ENCODE measurements at places on chromosomes 7 and 10.

DNA sequence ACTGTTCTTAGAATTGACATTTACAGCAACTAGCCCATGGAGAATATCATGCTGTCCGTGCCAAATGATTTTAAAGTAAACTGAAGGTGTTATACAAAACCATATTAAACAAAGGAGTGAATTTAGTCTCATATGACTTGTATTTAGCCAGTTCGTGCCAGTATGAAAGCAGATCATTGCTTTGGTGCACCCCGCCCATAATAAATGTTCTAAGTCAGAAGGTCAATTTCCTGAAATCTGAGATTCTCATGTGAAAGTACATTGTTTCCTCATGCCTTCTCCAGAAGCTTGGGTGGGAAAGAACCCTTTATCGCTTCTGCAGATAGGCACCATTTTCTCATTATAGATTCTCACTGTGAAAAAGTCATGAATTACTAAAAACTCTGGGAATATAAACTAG lies 106.4 kb downstream of the CAMK1D start:
- no peak for DNase-seq

GRCh38 chr10:1544209-1544673 lies 193.1 kb downstream of the ADARB2 start:
- no peak for DNase-seq

- DNase-seq, result no peak
Measured at GRCh38 chr7:151094675-151095074, 8.4 kb downstream of the AGAP3 start.

GRCh38 chr7:141562972-141563371 lies 11.8 kb downstream of the AGK start:
- DNase-seq, result no peak

- DNase-seq, result peak; percentile 43
Measured at GRCh38 chr7:70406186-70406949, 725.6 kb upstream of the GALNT17 start.

GRCh38 chr10:50447691-50448090 lies 176.1 kb downstream of the SGMS1 start:
- DNase-seq, result no peak

- DNase-seq, result no peak
Measured at GRCh38 chr10:51733057-51733456, 33.7 kb upstream of the CSTF2T start.

- no peak for DNase-seq
Measured at GRCh38 chr10:114477285-114477684, 73.0 kb upstream of the AFAP1L2 start.

DNA sequence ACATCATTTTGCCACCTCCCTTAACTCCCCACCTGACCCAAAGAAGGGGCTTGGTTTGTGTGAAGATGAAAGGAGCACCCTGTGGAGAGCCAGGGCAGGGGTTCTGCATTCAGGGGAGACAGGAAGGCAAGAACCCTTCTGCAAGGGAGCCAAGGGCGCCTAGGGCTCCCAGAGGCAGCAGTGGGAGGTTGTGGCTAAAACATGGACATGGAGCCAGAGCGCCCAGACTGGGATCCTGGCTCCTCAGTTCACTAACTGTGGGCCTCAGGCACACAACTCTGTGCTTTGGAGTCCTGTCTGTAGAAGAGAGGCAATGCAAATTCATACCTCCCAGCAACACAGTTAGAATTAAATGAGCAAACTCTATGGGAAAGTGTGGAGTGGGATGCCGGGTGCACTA lies 123.1 kb upstream of the MACROH2A2 start:
- no peak for DNase-seq

DNA sequence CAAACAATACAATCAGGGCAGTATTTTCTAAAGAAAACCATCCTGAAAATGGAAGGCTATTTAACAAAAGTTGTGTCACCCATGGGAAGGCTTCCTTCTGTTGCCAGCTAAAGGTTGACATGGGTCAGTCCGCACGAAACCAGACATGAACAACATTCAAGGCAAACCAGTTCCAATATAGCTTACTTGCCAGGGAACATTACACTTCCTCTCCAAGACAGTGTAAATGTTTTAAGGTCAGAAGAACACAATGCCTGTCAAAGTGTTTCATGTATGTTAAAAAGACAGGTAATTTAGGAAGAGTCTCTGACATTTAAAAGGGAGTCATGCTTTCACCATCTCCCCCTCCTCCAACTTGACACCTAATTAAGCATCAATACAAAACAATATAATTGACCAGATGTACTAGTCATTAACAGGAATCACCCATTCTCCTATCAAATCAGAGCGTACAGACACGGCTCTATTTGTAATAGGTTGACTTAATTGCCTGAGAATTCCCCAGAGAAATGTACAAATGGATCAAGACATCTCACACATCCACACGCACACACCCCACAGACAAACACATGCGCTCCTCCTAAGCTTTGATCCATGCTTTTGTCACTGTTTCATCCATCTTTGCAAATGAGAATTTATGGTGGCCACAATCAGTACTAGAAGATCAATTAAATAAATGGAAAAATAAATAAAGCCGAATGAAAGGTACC lies 69.5 kb downstream of the CACNA2D1 start:
- DNase-seq, result peak; percentile 67

- no peak for DNase-seq
Measured at GRCh38 chr7:143002898-143003297, 24.0 kb downstream of the OR9A2 start.

DNA sequence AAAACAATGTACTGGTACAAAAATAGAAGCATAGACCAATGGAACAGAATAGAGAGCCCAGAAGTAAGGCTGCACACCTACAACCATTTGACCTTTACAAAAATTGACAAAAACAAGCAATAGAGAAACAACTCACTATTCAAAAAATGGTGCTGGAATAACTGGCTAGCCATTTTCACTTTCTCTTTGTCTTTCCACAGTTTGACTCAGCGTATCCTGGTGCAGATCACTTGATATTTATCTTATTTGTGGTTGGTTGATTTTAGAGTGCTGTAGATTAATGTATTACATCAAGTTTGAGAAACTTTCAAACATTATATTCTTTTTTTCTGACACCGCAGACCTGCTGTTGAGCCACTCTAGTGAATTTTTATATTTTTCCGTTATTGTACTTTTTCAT lies 381.4 kb downstream of the DGKB start:
- no peak for DNase-seq

GRCh38 chr7:127534636-127535035 lies 50.8 kb downstream of the GCC1 start:
- no peak for DNase-seq

DNA sequence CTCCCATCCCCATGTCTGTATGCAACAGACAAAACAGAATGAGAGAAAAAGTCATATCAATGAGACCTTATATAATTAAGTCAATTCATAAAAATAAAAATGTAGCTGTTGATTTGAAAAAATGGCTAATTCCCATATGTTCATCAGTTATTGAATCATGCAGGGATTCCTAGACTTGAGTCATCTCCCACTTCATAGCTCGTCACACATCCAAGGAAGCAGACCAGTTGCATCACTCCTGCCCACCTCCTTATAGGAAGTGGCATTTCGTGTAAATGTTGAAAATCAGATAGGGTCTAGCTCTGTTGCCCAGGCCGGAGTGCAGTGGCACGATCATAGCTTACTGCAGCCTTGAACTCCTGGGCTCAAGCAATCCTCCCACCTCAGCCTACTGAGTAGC lies 56.1 kb upstream of the SH2B2 start:
- DNase-seq, result no peak

DNA sequence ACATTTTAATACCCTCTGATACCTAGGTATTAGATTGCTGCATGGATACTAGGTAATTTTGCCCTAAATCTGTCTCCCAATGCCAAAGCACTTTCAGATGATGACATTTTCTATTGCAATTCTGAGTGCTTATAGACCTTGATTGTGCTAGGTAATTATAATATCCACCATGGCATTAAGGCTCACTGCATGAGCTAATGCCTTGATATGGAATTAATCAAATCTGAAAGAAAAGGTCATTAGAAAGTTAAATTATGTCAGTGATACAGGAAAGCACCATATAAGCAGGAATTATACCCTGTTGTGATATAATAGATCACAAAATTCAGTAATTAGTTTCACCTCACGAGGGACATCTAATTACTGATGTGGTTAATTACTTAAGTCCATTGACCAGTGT lies 521.4 kb downstream of the DNAJB9 start:
- no peak for DNase-seq

DNA sequence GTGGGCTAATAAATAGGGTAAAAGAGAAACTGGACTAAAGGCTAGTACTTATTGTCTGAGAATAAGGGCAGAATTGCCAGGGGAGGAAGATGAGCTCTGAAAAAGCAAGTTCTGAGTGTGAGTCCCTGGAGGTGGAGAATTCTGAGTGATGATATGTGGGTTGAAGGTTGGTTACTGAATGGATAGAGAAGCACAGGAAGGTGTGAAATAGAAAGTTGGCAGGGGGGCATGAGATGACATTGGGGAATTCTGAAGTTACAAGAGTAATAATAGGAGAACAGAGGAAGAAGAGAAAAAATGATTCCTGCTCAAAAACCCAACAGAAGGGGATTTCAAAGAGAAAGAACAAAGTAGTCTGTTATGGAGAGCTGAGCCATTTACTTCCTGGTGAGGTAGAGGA lies 76.9 kb downstream of the PRKCQ start:
- DNase-seq, result no peak

DNA sequence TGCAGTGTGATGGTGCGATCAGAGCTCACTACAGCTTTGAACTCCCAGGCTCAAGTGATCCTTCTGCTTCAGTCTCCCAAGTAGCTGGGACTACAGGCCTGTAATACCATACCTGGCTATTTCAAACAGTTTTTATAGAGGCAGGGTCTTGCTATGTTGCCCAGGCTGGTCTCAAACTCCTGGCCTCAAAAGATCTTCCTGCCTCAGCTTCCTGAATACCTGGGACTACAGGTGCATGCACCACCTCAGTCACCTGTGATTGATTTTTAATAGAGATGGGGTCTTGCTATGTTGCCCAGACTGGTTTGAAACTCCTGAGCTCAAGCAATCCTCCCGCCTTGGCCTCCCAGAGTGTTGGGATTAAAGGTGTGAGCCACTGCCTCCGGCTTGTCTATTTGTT lies 26.4 kb upstream of the CCL24 start:
- DNase-seq, result no peak

DNA sequence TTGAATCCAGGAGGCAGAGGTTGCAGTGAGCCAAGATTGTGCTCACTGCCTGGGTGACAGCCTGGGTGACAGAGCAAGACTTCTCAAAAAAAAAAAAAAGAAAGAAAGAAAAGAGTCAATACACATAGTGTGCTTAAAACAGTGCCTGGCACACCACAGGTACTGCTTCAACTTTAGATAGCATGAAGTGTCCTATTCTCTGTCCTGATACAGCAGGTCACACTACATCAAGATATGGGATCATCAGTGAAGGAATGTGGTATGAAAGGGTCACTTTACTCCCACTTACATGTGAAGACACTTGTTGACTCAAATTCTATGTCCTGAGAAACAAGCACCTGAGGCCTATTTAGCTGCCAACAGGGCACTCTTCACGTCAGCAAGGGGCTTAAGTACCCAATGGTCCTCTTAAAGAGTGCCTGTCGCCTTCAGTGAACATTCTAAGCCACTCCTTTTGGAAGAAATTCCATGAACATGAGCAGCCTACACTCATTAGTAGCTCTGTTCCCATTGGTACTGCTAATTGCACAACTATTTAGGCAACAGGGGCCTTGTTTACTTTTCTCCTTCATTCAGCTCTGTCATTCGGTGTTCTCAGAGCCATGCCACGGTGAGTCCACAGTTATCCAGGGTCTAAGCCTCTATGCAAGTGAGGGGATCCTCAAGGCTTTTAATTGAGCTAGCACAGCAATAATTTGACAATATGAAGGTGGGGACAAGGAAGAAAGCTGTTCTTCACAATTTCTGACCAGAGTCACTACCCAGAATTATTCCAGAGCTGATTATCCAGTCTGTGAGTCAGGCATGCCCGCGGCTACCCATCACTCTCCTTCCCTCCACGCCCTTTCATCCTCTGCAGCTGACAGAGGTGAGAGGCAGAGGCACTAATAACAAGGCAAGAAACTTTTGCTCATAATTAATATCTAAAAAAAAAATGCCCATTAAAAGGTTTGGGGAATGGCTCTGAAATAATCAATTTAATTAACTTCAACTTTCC lies 56.6 kb upstream of the PTN start:
- DNase-seq, result no peak
